Activated T-cell treated with anti-CD3 and anti-CD28 coated beads, Interleukin-2, amount 50 U/mL, for 1 hour (primary cell): ENCODE measurements at places on chromosomes 6 and 20.

DNA sequence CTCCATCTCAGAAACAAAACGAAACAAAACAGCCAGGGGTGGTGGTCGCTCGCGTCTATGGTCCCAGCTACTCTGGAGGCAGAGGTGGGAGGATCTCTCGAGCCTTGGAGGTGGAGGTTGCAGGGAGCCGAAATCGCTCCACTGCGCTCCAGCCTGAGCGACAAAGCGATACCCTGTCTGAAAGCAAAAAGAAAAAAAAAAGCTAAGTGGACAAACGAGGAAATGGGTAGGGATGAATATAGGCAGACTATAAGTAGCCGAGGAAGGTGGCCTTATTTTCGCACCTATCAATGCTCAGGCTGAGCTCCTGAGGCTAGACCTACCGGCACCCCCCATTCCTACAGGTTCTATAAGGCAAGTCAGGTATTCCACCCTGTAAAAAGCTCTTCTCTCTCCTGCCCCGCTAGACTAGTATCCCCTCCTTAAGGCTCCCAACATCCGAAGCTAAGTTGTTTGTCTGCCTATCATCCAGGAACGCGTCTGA lies 650 bp upstream of the CASP8AP2 start:
- DNase-seq = no peak

DNA sequence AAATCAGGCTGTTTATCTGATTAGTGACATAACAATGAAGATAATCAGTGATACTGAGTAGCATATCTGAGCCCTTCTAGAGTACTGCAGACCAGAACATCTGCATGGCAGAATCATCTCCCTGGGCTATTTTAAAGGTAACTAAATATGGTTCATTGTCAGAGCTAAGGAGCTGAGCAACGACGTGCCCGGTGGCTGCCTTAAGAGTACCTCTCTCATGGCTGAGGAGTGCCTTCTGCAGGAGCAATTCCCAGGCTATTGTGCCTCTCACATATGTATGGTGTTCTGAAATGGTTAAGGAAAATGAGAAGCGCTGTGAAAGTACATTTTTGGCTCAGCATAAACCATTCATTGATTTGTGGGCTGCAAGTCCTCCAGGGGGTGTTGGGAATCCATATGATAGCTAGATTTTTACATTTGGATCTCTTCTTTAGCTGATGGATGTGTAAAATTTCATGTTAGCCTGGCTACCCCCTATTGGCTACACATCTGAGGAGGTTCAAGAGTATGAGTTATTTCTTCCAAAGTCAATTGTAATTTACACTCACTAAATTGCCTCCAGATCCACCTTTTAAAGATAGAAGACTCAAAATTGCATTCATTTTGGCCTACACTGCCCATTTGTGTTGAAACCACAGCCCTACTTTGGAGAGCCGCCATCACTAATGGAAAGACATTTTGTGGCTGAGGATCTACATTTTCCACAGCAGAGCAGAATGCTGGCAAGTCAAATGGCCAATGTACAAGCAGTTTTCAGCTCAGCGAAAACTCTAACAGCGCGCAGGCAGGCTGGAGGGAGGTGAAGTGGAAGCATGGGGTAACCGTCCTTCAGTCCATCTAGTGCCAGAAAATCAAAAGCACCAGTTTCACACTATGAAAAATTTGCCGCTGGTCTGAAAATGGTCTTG lies 198.0 kb downstream of the SIM1 start:
- DNase-seq = no peak

- DNase-seq = no peak
These were observed 84.7 kb upstream of the GCM1 start for GRCh38 chr6:53233309-53233708.

- DNase-seq = no peak
These were observed 64.2 kb upstream of the FLRT3 start for GRCh38 chr20:14401479-14402138.

GRCh38 chr6:169752074-169752623 lies 727 bp downstream of the ERMARD start:
- DNase-seq = no peak

DNA sequence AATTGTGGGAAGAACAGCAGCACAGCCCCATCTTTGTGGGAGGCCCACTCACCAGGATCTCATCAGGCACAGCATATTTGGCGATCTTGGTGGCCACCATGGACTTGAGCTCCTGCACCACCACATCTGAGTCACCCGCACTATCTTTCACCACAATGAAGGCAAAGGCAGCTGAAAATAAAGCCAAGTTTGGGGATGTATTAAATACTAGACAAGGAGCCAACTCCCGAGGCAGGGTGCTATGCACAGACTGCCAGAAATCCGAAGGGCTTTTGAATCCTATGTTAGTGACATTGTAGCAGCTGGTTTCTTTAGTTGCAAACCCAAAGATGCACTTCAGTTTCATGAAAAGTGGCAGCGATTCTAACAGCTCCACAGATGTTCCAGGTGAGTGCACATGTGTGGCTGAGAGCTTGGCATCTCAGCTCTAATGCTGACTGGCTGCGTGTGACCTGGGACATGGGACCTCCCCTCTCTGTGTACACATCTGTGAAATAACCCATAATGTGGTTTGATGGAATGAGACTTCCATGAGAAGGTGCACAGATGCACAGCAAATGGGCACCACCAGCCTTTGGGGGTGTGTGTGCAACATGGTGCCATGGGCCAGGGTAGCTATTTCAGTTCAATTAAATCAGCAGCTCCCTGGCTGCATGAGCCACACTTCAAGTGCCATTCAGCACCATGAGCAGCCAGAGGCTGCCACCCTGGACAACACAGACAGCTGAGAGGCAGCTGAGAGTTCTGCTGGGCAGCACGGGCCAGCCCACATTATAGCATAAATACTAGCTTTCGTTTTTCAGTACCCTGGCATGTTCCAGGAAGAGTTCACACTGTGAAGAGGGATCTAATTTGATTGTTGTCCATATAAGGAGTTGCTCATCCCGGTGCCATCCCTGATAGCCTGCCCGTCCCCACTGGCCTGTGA lies 16.9 kb upstream of the APMAP start:
- peak; percentile 5 for DNase-seq

DNA sequence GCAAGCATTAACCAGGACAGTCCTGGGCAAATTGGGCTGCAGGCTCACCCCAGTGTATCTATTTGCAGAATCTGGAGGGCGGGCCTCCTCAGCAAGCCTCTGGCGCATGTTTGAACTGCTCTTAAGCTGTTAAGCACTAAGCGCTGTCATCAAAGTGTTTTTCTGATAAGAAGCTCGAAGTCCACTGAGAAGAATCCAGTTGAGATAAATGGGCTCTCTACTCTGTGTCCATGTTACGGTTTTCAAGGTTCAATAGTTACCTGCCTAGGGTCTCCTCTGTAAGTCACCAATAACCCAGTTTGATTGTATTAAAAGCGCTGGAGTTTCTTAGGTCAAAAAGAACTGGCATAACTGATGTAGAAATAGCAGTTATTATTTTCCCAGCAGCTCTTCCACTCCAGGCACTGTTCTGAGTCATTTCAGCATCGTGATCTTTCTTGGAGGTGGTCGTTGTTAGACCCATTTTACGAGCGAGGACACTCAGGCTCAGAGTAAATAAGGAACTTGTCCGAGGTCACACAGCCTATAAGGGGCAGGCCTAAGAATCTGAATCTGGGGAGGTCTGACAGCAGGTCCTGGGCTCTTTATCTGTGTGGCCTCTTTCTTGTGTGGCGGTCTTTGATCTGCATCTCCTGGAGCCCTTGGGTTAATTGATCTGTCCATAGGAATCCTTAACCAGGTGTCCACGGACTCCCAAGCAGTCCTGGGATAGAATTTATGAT lies 207.4 kb upstream of the ZNF217 start:
- DNase-seq = no peak

DNA sequence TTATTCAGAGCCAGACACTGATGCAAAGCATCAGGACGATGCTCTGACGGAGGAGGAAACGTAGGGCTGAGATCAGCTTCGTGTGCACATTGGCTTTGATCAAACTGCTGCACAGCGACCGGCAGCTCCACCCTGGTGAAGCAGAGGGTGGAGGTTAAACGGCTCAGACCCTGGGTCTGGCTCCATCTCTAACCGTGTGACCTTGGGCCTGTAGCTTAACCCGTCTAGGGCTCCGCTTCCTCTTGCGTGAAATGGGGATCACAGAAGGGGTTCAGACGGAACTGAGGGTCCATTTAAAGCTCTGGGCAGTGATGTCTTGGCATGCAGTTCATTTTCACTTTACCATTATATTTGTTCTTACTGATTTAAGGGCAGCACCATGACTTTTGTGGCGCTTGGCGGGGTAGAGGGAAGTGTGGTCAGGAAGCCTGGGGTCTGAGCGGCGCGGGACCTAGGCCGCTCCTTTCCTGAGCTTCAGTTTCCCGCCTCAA lies 644 bp downstream of the RBL1 start:
- peak; percentile 58 for DNase-seq

GRCh38 chr20:48683467-48684175 lies 144.2 kb downstream of the PREX1 start:
- DNase-seq = no peak

DNA sequence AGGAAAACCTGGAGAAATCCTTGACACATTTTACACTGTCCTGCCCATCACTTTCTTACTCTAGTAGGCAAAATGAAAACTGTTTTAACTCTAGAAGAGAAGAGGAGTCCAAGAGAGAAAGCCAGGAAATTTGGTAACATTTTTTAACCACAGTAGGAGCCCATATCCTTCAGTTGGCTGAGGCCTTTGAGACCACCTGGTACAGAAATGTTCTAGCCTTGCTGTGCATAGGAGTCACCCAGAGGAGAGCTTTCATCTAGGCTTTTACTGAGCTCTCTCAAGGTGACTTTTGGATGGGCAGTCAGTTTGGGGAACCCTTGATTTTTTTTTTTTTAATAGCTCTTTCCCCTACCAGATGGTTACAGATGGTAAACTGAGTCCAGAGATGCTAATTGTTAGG lies 25.0 kb downstream of the LRRN4 start:
- DNase-seq = no peak

GRCh38 chr6:54193560-54193959 lies 82.3 kb downstream of the MLIP start:
- no peak for DNase-seq

GRCh38 chr20:19626896-19627295 lies 131.2 kb upstream of the RIN2 start:
- DNase-seq = no peak

DNA sequence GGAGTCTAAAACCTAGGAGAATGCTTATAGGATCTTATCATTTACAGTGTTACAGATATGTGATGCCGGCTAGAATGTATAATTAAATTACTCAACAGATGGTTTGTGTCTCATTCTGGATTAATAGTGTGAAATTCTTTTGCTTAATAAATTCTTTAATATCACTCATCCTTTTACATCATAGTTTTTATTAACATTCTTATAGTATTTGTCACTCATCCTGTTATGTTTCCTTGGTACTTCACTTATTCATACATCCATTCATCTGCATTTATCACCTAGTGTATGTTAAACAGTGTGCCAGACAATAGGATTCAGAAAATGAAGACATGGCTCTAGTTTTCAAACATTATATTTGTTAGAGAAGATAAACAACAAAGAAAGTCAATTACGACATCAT lies 468.7 kb downstream of the FRK start:
- DNase-seq = no peak

GRCh38 chr20:63553251-63553932 lies 567 bp upstream of the FNDC11 start:
- DNase-seq = peak; percentile 94

DNA sequence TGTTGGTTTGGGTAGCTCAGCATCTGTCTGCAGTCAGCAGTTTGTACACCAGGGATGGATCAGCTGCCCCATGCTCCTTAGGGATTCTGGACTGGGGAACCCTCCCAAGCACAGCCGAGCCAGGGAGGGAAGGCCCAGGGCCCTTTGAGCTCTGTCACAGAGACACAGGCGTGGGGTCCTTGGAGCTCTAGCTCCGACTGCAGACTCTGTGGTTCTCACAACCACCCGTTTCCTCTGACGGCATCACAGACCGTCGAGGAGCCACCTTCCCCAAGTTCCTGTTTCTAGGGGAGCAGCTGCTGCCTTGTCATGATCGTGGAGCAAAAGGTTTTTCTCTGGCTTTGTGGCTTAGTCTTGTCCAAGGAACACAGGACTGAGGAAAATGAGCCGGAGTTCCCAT lies at the start of gene SLA2:
Gene SLA2, minus strand, starts transcription at position 199 of the 400 bp plus-strand sequence. CDS start 4,861 bp downstream, outside the sequence.
- DNase-seq = peak; percentile 71

GRCh38 chr20:44092551-44093248 lies 94.3 kb downstream of the JPH2 start:
- DNase-seq = no peak

DNA sequence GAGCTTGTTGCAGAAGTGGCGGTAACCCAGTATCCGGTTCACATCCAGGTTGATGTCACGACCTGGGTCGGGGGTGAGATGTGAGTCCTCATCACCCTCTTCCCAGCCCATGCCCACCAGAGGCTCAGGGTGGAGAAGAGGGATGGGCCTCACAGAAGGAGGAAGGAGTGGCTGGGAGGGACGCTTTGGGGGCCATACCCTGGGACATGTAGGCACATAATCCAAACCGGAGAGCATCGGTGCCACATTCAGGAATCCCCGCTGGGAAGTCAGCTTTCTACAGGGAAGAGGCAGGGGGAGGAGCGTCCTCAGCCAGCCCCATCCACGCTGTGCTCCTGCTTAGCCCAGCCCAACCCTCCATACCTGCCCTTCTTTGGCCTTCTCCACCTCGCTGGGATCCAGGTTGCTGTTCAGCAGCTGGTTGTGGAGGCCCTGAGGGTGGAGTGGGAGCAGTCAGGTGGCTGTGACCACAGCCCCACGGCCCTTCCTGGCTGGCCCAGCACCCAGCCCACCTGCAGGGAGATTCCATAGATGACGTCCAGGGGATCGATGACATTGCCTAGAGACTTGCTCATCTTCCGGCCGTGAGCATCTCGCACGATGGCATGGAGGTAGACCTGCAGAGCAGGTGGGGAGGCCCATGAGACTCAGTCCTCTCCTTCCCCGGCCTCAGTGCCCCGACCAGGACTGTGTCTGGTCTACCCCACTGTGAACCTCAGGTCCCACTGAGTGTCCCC lies 3.5 kb upstream of the VWA7 start:
- DNase-seq = no peak

DNA sequence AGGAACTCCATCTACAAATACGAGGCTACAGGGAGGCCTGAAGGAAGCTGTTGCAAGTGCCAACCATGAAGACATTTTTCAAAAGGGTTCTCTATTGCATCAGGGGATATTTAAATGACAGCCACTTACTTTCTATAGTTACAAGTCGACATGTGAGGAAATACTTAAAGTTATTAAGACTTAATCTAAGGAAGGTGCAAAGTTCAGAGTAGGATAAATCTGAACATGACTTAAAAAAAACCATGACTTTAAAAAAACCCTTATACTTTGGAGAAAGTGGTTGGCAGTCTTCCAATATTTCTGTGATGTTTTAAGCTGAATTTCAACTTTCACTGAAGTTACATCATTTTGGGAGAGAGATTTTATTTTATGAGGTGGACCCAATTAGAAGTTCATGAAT lies 56.3 kb upstream of the EMILIN3 start:
- DNase-seq = no peak

DNA sequence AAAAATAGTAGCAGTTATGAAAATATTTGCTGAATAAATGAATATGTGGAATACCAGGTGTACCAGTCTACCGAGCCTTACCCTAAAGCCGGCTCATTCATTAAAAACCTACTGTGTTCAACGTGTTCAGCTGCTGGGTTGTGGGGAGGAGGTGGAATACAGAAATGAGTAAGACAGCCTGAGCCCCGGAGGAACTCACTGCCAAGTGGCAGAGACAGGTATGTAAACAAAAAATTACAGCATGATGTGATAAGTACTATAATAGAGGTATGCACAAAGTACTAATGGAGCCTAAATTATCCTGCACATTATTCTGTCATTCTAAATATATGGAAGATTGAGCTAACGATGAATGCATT lies 6.8 kb upstream of the ADTRP start:
- DNase-seq = no peak

- DNase-seq = no peak
These were observed 207.6 kb downstream of the OGFRL1 start for GRCh38 chr6:71496018-71496721.

- no peak for DNase-seq
These were observed 49.8 kb downstream of the TFAP2B start for GRCh38 chr6:50868466-50868865.
